ENCODE measurements at places on chromosomes 16 and 17.

- DNase-seq = no peak
Measured at GRCh38 chr17:28511858-28512461, 5.8 kb downstream of the FOXN1 start.

GRCh38 chr17:8412089-8412488, 14.5 kb upstream of the RNF222 start:
- no peak for DNase-seq

GRCh38 chr16:8962393-8963009, 1.2 kb downstream of the USP7 start:
- DNase-seq = peak; percentile 56

DNA sequence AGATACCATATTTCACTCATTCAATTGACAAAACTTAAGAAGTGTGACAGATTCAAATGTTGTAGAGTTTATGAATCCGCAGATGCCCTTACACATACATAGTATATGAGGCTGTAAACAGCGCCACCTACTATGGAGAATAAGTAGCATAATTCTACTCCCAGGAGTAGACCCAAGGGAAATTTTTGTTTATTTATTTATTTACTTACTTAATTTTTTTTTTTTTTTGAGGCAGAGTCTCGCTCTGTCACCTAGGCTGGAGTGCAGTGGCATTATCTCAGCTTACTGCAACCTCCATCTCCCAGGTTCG, 35.5 kb downstream of the GAN start:
- DNase-seq = no peak

DNA sequence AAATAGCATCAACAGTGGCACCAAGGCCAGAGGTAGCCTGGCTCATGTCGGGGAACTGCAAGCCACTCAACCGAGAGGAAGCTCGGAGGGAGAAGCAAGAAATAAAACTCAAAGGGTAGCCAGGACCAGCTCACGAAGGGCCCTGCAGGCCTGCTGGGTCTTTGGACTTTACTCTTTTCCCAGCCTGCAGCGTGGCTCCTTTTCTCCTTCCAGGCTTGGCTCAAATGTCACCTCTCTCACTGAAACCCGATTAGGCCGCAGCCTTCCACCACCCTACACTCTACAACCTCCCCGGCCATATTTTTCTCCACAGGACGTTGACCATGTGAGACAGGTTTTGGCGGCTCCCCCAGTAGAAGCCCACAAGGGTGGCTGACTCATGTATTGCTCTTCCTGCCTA, 38.1 kb downstream of the CALB2 start:
- DNase-seq = no peak
